ENCODE measurements at places on chromosomes 5 and 9.

DNA sequence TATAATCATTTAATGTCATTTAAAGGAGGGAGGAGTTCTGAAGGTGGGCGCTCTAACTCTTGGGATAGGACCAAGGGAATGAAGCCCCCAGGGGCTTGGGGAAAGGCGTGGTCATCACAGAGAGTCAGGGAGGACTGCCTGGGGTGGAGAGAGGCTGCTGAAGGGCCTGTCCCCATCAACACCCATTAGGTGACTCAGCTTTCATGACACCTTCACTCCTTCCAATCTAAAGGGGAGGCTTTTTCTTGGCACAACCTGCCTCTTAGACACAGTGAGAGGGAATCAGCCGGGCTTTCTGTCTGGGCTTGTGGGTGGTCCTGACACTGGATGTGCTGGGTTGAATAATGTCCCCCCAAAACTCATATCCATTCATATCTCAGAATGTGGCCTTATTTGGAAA lies 31.4 kb upstream of the ANKRD33B start:
- DNase-seq = no peak

DNA sequence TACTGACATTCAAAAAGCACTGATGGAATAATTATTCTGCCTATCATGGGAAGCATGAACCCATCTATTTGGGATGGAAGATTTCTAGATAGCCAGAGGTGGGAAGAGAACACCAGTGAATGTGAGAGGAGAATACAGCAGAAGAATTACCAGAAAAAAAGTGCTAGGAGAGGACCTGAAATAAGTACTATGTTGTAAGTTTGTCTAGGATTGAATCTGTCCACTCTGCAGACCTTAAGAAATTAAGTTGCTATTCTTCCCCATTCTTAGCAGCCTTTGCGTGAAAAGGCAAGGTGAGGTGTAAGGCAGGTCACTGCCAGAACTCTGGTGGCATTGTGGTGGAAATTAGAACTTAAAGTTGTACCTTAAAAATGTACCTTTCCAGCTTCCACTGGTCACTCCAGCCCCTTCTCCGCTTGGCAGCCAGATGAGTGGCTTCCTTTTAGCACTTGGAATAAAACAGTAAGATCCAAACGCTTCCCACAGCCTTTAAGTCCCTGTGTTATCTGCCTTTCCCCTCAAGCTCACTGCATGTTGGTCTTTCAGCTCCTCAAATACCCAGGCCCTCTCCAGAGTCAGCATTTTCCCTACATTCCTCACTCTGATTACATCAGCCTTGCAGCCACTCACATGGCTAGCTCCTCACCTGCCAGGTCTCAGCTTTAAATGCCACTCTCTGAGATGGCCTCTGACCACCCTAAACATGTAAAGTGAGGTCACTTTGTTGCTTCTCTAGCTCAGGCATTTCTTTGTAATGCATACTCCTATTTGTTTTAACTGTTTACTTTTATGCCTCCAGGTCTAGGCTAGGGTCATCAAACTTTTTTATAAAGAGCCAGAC lies 253.0 kb downstream of the EPB41L4A start:
- no peak for DNase-seq

- DNase-seq = no peak
Measured at GRCh38 chr5:33282696-33283095, 158.1 kb upstream of the TARS1 start.

- no peak for DNase-seq
Measured at GRCh38 chr9:98862936-98863335, 55.5 kb downstream of the GALNT12 start.

GRCh38 chr9:126327714-126328185 lies 1.1 kb downstream of the MVB12B start:
- DNase-seq = no peak

DNA sequence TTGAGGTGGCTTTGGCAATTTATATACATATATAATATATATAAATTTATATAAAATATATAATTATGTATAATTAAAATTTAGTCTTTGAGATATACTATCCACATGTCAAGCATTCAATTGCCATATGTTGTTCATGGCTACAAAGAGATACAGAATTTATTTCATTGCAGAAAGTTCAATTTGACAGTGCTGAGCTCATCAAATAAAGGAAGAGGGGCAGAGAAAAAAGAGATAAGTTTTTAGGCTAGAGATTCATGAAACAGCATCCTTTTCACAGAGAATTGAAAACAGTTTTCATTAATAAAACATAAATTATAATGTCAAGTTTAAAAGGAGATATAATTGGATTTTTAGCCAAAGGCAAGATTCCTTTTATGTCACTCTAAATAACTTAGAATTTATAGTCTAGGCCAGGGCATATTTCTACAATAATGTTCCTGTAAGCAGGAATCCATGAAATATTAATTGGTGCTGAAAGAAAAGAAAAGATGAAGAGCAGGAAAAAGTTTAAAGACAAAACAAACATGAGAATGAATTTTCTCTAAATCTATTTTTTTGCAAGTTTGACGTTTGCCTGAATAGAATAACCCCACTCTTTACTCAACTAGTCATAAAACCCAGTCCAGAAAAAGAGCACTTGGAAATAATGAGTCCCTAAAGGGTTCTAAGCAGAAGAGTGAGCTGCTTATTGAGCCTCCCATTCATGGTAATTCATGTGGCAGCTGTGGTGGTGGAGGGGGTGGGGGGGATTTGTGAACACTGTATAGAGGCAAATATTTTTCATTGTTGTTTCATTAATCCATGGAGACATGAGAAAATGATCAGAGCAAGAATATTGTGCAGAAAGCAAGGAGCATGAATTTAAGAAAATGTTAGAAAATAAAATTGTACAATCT lies 1279.5 kb downstream of the CDH12 start:
- DNase-seq = no peak

GRCh38 chr9:89706086-89706485 lies 101.3 kb downstream of the GADD45G start:
- no peak for DNase-seq

- DNase-seq = no peak
Measured at GRCh38 chr9:18614651-18615050, 140.7 kb downstream of the ADAMTSL1 start.

DNA sequence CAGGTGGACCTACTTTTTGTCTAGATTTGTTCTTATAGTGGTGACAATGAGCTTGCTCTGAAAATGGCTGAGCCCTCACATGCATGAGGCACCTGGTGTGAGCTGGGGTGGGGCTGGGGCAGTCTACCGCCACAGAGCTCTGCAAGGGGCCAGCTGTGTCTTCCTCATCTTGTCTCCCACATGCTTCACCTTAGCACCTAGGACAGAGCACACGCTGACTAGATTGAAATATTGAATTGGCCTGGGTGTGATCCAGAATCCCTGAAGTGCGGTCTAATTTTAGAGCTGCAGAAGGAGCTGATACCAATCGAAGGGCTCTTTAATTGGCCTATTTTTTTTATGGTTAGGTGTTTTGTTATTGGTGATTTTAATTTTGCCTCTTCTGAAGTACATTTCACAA lies 126.1 kb upstream of the NFIB start:
- DNase-seq = no peak

Measured in epithelial cell of esophagus (primary cell).